ENCODE measurements at places on chromosomes 7 and 10.

DNA sequence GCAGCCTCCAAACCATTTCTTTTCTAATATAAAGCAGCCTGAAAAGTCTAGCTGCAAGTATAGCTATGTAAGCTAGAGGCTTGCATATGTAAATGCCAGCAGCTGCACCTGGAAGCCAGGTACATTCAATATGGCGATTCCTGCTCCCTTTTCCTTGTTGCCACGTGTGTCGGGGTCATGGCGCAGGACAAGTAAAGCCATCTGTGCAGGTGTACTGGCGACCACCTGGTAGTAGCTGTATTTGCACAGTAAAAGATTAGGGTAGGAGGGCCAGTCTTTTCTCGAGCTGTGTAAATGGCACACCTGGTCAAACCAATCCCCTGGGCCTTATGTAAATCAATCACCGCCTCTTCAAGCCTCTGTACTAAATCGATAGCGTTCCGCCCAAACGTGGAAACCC is 484.5 kb downstream of the MAGI2 start:
- DNase-seq, result no peak

GRCh38 chr10:32459051-32459698 is 13.2 kb downstream of the CCDC7 start:
- DNase-seq, result no peak

- no peak for DNase-seq
These were observed 4.8 kb downstream of the IDI1 start for GRCh38 chr10:1044146-1044545.

GRCh38 chr7:11175887-11176286 is 202.2 kb downstream of the PHF14 start:
- no peak for DNase-seq

DNA sequence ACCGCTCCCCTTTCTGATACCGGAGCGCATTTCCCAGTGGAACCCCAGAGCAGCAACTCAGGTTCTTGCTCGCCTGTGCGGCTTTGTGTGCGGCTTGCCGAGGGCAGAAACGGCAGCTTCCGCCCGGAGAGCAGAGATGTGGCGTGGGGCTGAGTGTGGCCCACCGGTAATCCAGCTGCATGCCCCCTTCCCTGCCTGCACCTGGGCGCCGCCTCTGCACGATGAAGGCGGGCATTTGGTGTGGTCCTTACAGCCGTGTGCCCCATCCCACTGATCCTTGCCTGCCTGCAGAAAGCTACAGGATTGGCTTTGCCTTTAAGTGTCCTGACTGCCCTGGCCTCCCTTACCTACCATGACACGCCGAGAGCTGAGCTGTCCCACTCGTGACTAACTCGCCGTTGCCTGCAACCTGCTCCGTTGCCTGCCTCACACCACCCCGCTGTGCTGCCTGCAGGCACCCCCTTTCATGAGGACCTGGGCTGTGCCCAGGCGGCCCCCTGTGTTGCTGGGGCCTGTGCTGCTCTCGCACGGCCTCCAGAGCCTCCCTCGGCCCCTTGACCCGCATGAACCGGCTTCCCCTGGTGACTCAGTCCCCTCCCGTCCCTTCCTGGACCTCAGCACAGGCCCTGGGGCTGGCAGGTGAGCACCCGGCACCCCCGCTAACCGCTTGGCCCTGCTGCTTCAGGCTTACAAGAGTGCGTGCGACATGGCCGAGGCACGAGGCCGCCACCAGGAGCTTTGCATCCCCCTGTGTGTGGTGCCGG is 48.0 kb downstream of the PITRM1 start:
- DNase-seq, result no peak

GRCh38 chr7:137576481-137576880 is 232.9 kb upstream of the PTN start:
- DNase-seq, result no peak

DNA sequence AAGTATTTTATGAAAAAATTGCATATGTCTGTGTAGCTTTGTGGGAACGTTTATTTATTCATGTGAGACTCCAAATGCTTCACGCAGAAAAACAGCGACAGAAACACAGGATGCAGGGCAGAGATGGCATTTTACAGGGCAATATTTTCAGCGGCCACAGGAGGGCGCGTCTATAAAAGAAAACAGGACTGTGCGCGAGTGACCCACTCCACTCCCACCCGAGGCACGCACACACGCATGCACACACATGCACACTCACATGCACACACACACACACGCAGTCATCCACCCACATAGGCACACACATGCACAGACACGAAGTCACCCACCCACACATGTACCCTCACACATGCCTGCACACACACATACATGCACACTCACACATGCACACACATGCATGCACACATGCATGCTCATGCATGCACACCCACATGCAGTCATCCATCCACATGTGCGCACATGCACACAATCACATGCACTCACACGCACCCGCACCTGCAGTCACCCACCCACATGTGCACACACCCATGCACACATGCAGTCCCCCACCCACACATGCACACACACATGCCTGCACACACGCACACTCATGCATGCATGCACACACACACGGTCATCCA is 96.3 kb downstream of the DNAJB6 start:
- peak; percentile 80 for DNase-seq

DNA sequence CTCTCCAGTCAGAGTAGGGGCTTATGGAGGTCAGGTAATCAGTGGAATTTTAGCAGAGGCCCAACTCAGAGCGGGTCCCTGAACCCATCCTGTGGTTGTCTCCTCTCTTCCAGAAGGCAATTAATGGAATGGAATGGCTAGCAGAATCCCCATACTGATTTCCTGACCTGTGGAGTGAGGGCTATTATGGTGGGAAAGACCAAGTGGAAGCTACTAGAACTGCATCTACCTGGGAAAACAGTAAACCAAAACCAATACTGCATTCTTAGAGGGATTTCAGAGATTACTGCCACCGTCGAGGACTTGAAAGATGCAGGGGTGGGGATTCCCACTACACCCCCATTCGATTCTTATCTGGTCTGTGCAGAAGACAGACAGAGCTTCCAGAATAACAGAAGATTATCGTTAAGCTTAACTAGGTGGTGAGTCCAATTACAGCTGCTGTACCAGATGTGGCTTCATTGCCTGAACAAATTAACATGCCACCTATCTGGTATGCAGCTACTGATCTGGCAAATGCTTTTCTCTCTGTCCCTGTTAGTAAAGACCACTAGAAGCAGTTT is 73.2 kb downstream of the LMBR1 start:
- no peak for DNase-seq

DNA sequence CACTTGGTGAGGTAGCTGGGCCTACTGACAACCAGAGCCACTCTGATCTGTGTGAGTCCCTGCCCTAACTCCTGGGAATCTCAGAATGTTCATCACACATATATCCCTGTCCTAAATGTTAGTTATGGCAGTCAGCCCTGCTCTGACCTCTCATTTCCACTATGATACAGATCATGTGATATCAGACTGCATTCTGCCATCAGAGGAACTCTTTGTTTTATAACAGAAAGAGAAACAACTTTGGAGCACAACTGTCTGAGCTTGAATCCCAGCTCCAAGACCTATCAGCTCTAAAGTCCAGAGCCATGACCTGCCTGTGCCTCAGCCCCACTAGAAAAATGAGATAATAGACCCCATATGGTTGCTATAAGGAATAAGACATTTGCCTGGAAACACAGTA is 54.6 kb upstream of the ABCB4 start:
- DNase-seq, result no peak

DNA sequence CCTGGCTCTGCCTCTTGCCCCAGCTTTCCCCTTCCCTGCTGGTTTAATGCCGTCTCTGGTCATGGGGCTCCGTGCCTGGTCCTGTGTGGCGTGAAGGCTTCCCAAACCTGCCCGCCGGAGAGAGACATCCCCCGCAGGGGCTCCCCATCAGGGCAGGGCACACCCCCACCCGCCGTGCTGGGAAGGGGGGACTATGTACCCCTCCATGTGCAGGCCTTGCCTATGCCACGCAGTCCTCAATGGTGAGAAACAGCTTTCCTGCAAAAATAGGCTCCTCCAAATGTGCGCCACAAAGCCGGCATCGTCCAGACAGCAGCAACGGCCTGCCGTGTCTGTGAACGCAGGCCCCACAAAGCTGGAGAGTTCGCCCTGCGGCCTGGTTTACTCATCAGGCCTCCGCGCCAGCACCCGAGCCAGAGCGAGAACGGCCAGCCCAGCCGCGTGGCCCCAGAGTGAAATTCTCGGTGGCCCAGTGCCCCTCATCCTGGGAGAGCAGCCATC is 313.4 kb downstream of the DNAJB6 start:
- DNase-seq, result no peak

DNA sequence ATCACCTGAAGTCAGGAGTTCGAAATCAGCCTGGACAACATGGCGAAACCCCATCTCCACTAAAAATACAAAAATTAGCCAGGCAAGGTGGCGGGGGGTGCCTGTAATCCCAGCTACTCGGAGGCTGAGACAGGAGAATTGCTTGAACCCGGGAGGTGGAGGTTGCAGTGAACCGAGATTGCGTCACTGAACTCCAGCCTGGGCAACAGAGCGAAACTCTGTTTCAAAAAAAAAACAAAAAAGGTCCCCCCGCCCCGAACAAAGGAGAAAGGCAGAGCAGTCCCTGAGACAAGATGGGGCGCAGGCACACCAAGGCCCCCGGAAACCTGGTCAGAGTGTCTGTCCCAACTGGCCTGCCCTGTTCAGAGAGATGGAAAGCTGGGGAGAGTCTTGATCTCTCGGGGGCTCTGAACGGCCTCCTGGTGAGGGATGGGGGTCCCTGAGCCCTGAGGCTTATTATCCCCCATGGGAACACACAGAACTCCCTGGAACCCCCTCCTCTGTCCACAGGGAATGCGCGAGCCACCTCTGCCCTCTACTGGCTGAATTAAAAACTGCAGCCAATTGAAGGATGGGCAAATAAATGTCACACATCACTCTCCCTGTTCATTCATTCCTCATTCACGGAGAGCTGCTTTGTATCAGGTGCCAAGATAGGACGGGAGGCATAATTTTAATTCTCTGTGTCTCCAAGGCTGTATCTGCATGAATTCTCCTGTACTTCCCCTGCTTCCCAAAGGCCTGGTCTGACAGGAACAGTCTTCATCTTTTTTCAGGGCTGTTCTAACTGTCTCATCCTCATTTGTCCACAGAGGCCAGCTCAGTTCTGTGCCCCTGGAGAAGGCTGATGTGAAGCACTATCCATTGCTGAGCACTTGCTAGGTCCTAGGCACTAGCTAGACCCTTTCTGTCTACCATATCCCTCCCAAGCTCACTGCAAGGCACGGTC is 28.9 kb downstream of the MAT1A start:
- DNase-seq, result peak; percentile 69

DNA sequence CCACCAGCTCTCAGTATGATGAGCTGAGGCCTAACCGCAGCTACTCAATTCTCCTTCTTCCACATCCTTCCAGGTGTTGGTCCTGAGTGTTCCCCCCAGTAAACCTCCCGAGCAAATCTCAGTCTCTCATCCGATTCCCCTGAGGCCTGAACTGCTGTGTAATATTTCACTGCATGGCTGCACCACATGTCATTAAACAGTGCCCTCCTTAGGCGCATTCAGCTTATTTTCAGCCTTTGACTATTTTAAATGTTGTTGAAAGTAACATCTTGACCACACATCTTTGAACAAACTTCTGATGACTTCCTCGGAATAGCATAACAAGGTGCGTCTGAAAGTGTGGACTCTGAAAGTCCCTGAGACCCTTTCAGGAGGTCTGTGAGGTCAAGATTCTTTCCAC is 62.8 kb upstream of the NPS start:
- no peak for DNase-seq
